ENCODE measurements at places on chromosomes 2 and 18. TPM values are rescaled to one million over a fixed set of nuclear protein-coding genes. Genes with fewer than 3 reads are reported as not detected.

NYAP2 gene
- polyA plus RNA-seq: 0.04 TPM

GRCh38 chr2:112933261-112933660 lies 22.3 kb downstream of the IL37 start:
- DNase-seq: no peak

TNS1 gene
- 57.5 TPM for polyA plus RNA-seq

GRCh38 chr2:3303583-3304406 lies 73.8 kb downstream of the EIPR1 start:
- peak; percentile 66 for DNase-seq

GRCh38 chr18:61679836-61680235 lies 213.0 kb downstream of the RNF152 start:
- no peak for DNase-seq

DNA sequence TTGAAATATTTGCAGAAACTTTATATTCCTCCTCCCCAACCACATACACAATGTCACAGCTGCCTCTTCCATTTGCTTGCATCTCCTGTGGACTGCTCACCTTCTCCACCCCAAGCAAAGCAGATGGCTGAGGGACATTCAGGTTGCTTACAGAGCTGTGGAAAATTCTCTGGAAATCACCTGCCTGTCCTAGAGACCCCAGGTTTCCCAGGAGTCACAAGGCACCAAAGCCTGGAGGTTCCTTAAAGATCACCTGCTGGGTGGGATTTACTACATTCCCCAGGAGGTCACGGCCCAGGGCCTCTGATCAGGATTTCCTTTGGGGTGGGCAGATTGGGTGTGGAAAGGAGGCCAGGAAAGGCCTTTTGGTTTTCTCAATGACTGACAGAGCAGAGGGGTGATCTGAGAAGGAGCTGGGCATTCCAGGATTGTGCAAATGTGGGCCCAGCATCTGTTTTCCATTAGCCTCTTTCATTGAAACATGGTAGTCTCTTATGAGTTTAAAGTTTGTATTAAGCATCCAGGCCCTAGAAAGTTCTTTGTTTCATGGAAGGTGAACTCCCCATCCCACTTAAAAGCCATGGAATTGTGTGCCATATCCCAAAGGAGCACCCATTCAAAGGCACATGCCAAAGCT lies 410.7 kb upstream of the TNP1 start:
- no peak for DNase-seq

- no peak for DNase-seq
These were observed 31.0 kb upstream of the GLI2 start for GRCh38 chr2:120704696-120705095.

DNA sequence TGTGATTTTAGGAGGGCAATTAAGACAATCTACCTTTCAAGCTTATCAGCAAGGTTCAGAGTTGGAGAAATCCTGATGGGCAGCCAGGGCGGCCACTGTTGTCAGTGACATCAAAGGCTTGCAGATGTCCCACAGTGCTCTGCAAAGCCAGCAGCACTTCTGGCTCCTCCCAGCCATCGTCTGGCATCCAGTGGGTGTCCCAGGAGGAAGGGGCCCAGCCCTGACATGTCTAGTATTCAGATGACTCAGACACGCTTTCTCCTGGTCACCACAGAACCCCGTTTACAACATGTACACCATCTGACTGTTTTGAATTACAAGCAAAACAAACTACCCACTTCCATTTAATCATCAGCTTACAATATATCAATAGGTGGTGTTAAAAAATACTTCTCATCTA lies 61.4 kb downstream of the CYRIA start:
- no peak for DNase-seq

GRCh38 chr2:58620093-58620492 lies 379.0 kb upstream of the FANCL start:
- no peak for DNase-seq

DNA sequence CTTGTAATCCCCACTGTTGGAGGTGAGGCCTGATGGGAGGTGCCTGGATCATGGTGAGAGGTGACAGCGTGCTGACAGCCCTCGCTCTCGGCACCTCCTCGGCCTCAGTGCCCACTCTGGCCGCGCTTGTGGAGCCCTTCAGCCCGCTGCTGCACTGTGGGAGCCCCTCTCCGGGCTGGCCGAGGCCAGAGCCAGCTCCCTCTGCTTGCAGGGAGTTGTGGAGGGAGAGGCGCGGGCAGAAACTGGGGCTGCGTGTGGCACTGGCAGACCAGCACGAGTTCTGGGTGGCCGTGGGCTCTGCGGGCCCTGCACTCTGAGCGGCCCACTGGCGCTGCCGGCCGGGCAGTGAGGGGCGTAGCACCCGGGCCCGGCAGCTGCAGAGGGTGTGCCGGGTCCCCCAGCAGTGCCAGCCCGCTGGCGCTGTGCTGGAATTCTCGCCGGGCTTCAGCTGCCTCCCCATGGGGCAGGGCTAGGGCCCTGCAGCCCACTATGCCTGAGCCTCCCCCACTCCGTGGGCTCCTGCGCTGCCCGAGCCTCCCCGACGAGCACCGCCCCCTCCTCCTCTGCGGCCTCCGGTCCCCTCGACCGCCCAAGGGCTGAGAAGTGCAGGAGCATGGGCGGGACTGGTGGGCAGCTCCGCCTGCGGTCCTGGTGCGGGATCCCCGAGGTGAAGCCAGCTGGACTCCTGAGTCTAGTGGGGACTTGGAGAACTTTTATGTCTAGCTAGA lies 197.1 kb downstream of the SPP2 start:
- DNase-seq: no peak

DNA sequence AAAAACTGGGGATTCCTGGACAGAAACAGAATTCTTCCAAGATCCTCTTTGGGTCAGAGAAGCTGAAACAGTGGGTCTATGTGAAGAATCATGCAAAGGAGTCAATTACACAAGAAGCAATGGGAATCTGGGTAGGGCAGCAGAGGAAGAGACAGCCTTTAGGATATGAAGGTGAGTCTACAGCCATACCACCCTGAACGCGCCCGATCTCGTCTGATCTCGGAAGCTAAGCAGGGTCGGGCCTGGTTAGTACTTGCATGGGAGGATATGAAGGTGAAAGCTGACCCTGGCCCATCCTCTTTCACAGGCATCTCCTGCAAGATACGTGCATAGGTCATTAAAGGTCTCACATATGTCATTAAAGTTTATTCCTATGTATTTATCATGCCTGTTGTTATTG lies 1080.9 kb upstream of the FANCL start:
- no peak for DNase-seq

GPBAR1 gene
- 1.8 TPM for polyA plus RNA-seq

GRCh38 chr2:53729143-53729762 lies 38.4 kb upstream of the CHAC2 start:
- no peak for DNase-seq

All from left renal pelvis (tissue), 4 donors.